ENCODE measurements at places on chromosomes 5 and 9.
A peak's percentile ranks its signal among the peaks of the same experiment; 100 is the strongest.

GRCh38 chr9:27485158-27485557, 38.9 kb upstream of the IFNK start:
- no peak for DNase-seq

GRCh38 chr9:129761293-129761900, 8.6 kb upstream of the PTGES start:
- DNase-seq = no peak

DNA sequence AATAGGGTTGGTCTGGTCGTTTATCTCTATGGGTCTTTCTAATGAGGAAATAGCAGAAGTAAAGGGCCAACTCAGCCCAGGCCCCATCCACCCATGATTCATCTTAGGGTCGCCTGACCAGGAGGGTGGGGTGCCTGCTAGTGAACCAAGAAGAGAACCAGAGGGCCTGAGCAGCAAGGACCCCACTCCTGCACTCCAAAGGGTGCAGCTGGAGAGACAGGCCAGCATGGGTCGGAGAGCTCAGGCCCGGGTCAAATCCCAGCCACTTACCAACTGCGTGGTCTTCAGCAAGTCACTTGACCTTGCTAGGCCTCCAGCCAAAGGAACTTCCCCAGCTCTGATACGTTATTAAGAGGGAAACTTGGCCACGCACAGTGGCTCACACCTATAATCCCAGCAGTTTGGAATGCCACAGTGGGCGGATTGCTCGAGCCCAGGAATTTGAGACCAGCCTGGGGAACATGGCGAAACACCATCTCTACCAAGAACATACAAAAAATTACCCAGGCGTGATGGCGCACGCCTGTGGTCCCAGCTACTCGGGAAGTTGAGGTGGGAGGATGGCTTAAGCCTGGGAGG, 4.3 kb downstream of the BBLN start:
- DNase-seq = no peak

GRCh38 chr5:56071470-56071869, 76.7 kb upstream of the IL6ST start:
- no peak for DNase-seq

GRCh38 chr9:132485393-132485792, 75.4 kb downstream of the CFAP77 start:
- DNase-seq = no peak

DNA sequence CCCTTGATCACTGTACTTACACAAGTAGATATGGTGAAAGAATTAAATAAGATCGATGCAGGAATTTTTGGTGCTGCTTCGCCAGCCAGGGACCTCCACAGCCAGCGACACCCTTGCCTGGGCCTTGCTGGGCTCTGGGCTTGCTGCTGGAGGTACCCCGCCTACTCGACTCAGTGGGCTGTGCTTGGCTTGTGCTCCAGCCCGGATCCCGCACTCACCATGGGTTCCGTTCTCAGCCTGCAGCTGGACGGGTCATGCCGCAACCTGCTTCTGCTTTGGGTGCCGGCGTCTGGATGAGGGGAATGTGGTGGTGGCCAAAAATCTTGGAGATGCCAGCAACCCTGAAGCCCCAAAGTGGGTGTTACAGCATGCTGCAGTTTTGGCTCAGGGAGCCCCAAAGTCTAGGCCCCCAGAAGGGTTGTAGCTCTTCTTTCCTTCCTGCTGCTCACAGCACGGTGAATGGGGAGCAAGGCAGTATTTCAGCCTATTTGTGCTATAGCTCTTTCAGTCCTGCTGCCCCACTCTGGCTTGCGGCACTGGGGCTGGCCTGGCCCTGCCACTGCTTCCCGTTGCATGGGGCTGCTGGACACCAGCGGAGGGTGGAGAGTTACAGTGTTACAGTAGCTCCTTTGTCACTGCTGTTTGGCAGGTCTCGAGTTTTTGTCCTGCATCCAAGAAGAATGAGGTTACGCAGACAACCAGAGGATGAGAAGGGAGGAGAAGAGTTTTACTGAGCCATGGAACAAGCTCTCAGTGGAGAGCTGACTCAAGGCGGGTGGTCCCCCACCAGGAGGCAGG, 48.0 kb downstream of the TARS1 start:
- DNase-seq = no peak

DNA sequence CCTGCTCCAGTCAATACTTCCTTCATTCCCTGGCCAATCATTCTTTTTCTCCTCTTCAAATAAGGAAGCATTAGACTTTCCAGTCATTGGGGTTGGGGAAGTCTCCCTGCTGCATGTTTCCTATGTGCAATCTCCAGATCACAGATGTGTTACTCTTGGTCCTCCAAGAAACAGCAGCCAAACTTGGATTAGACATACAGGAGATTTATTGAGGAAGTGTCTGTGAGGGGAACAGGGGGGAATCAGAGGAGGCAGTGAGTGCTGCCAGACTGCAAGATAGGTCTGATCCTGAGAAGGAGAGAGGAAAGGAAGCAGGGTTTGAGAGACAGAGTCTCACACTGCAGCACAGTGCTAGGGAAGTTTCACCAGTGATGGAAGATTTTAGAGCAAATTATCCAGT, 40.6 kb upstream of the SLIT3 start:
- DNase-seq = no peak

DNA sequence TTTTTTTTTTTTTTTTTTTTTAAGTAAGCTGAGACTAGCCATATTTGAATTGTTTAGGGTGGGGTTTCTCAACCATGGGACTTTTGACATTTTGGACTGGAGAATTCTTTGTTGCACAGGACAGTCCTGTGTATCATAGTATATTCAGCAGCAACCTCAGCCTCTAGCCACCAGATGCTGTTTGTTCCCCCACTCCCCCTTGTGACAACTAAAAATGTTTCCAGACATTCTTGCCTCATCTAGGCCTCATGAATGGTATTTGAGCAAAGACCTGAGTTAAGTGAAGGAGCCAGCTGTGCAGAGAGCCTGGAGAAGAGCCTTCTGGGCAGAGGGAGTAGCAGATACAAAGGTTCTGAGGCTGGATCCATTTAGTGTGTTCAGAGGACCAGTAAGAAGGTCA, 155.9 kb downstream of the SGCD start:
- no peak for DNase-seq

- DNase-seq = no peak
These were observed 41.9 kb upstream of the NEURL1B start for GRCh38 chr5:172599204-172599567.

GRCh38 chr9:82234160-82234943, 245.8 kb downstream of the SPATA31D1 start:
- DNase-seq = no peak

GRCh38 chr9:133477992-133478850, 678 bp downstream of the SLC2A6 start:
- peak; percentile 17 for DNase-seq

DNA sequence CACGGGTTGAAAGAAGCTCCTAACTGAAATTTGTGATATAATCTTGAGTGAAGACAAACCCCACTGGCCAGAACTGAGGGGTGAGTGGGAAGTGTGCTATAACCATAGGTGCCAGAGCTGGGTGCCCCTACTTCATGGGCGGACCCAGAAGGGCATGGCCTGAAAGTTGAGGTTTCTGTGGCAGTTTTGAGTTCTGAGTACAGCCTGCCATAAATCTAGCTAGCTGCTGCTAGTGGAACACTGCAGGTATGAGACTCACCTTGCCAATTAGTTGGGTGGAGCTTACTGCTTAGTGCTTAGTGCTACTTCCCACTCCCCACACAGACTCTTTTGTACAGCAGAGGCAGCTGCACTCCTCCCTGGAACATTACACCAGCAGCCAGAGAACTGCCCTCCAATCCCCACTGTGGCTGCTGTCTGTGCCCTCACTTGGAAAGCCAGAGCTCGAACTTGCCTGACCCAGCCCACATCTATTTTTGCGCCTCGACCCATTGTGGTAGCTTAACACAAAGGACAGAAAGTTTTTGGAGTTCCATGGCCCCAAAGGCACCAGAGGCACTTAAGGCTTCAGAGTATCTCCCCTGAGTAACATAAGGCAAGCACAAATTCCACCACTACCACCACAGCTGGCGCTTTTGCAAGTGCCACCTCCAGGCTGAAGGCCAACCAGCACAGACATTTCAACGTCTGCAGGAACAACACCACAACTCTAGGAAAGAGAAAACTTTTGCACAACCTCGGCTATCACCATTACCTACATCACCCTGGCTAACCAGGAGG, 27.1 kb upstream of the PTGER4 start:
- peak; percentile 21 for DNase-seq

DNA sequence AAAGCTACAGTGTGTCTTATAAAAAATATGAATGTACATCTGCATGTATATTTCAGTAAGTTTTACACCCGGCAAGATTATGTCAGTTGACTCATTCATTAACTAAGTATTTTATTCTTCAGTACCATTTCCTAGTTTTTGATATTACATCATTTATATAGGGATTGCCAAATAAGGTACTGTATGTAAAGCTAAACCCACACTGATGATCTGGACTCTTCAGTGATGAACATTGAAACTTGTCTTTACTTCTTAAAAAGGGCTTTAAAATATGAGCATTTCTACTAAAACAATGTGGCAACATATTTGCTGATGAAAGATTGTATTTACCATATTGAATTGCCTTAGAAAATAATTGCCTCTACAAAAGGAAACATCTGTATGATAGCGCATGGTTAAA, 151.8 kb upstream of the TLX3 start:
- no peak for DNase-seq

DNA sequence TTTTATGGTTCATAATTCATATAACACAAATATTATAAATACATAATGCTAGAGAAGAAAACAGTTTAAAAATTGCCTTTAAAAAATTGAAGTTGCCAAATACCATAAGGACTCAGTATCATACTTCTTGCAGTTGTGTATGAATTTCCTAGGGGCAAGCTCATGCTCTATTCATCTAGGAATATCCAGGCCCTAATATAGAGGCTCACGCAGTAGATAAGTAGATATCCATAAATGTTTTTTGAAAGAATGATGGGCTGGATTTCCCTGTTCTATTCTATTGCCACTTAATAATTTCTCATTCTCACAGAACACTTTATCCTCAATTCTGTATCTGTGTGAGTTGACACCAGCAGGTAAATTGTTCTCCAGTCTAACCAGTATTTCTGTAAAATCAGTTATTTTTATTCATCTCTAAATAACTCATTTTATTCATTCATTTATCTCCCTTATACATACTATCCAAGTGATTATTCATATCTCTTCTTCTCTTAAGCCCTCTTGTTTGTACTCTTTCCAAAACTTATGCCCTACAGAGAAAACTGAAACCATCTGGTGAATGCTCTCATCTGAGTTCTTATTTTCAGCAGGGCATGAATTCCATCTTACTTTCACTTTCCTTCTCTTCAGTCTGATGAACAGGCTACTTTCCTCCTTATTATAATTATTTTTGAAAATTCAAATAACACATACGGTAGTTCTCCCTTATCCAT, 97.1 kb downstream of the SLC44A1 start:
- no peak for DNase-seq

- DNase-seq = no peak
These were observed 1.8 kb upstream of the PAXX start for GRCh38 chr9:136990242-136990911.

GRCh38 chr9:136584934-136585333, 39.1 kb upstream of the NOTCH1 start:
- DNase-seq = no peak

DNA sequence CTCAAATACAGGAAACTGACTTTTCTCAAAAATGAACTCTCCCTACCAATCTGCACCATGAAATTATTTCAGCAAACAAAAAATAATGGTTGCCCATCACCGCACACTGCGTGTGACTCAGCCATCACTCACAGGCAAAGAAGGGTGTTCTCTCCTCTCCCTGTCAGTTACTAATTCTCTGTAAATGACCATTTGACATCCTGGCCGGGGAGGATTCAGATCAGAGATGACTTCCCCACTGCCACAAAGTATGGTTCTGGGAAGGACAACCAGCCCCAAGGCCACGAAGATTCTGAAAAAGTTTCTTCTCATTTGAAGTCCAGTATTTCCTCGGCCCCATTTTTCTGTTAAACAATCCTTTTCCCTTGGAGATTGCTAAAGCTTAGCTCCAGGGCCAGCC, 199.4 kb downstream of the AUH start:
- DNase-seq = peak; percentile 57

- no peak for DNase-seq
These were observed 14.9 kb downstream of the BTNL9 start for GRCh38 chr5:181054871-181055459.

DNA sequence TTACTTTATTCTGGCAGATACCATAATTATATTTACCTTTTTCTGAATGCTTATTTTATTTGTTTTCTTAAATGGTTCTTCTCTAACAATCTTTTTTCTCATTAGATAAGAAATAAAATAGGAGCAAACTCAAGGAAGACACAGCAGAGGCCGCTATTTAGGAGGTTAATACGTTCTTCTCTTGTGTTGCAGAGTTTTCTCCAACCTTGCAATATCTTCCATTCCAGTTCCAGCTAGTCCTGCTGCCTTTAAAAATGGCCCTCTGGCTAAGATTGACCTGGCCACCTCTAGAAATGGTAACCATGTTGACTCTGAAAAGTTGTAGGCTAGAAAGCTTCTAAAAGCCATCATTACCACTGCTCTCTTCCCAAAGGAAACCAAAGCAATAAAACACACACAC, 718.8 kb downstream of the MAT2B start:
- no peak for DNase-seq

DNA sequence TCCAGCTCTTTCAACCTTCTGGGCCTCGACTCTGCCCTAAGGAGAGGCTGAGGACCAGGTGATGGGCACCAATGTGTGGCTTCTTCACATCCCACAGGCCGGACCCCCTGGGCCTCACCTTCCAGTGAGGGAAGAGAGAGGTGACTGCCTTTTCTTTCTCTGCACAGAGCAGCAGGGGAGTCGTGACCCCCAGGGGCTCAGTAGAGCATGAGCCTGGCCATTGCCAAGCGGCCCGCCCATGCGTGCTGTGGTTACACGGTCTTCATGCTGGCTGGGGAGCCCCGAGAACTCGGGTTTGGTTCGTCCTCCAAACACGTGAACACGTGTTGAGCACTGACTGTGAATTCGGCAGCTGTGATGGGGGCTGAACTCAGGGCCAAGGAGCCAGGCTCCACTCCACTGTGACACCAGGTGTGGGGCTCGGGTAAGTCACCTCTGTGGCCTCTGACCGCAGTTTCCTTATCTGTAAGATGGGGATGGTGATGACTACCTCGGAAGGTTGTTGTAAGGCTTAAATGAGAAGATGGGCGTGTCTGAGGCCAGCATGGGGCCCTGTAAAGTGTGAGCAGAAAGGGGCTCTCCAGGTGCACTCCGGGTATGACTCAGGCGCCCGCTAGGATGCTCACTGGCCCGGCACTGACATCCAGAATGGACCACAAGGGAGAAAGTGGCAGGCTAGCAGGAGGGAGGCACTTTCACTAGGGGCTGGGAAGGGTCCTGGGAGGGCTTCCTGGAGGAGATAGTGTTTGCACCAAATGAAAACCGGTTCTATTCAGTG, 13.4 kb upstream of the GRHPR start:
- peak; percentile 76 for DNase-seq

GRCh38 chr9:76787677-76788076, 23.4 kb downstream of the PCA3 start:
- DNase-seq = no peak

GRCh38 chr9:11868795-11869194, 824.4 kb upstream of the TYRP1 start:
- DNase-seq = no peak

- DNase-seq = no peak
These were observed 1879.9 kb upstream of the ACO1 start for GRCh38 chr9:30504502-30504905.
